Stimulated activated CD4-positive, alpha-beta T cell treated with anti-CD3 and anti-CD28 coated beads, Interleukin-2, amount 100 ng/mL, for 24 hours (primary cell): ENCODE measurements at places on chromosomes 7 and 10.

GRCh38 chr7:121323515-121324302 is 5.1 kb upstream of the WNT16 start:
- DNase-seq: no peak

DNA sequence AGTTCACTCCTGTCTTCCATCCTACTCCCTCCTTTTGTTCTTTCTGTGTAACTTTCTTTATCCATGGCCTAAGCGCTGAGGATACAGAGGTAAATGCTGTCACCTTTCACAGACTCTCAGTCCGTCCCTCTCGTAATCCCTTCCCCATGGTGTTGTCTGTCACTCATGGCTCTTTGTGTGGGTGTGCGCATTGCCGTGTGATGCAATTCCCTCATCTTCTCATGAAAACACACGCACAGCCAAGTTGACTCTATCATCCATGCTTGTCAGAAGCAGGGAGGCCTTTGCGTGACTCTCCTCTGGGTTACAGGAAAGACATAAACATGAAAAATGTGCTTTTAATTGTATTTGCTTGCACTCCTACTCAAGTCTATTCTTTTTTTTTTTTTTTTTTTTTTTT is 125.6 kb upstream of the C7orf33 start:
- DNase-seq: no peak

DNA sequence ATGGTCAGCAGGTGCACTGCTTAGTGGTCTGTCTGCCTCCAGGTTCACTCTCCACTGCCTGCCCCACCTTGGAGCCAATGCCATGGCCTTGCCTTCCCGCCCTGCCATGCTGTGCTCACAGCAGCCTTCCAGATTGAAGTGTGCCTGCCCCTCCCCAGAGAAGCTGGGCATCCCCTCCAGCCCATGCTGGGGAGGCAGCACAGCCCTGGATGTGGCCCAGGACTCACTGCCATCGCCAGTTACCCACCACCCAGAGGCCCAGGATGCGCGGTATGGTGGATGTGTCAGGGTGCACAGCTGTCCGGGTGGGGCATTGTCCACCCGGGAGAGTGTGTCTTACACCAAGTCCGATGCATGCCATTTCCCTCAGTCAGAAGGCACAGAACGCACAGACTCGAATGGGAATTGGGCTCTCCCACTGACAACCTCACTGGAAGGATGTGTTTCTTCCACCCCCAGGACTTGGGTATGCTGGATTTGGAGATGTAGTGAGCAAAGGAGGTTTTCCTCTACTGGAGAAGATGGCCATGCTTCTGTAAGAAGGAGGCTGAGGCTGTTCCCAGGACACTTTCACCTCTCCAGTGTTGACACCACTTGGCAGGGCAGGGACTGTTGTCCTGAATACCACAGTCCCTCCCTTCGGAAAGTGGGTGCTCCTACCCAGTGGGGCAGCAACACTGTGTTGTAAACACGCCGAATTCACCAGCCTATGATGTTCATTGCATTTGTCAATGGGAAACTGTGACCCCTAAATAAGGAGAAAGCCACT is 122.0 kb downstream of the ADARB2 start:
- no peak for DNase-seq

- no peak for DNase-seq
These were observed 22.3 kb downstream of the CHST15 start for GRCh38 chr10:124071141-124071540.

DNA sequence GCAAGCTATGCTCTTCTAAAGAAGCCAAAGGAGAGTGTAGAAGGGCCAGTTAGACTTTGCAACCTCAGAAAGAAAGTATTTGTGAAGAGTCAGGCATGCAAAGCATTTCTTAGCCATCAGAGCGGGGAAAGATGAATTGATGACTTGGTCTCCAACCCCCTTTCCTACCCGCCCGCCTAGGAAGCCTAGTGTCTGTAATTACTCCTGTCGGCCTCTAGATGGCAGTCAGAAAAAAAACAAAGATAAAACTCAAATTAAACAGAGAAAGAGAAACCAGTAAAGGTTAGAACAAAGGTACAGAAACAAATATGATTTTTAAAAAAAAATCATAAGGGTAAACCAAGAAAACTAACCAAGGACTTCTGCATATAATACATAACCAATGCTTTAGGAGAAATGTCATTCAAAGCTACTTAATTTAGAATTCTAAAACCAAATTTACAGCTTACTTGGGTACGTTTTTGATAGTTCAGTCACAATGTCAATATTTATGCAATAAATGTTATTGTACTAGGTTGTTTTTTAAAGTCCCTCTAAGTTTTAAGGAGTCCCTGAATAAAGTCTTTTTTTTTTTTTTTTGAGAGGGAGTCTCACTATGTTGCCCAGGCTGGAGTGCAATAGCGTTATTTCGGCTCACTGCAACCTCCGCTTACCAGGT is 97.6 kb downstream of the LYZL1 start:
- DNase-seq: no peak

GRCh38 chr10:13453896-13454295 is 74.9 kb downstream of the BEND7 start:
- no peak for DNase-seq

GRCh38 chr7:90568213-90568612 is 27.9 kb upstream of the CDK14 start:
- DNase-seq: no peak

- DNase-seq: no peak
These were observed 88.5 kb downstream of the IPMK start for GRCh38 chr10:58179238-58179637.

DNA sequence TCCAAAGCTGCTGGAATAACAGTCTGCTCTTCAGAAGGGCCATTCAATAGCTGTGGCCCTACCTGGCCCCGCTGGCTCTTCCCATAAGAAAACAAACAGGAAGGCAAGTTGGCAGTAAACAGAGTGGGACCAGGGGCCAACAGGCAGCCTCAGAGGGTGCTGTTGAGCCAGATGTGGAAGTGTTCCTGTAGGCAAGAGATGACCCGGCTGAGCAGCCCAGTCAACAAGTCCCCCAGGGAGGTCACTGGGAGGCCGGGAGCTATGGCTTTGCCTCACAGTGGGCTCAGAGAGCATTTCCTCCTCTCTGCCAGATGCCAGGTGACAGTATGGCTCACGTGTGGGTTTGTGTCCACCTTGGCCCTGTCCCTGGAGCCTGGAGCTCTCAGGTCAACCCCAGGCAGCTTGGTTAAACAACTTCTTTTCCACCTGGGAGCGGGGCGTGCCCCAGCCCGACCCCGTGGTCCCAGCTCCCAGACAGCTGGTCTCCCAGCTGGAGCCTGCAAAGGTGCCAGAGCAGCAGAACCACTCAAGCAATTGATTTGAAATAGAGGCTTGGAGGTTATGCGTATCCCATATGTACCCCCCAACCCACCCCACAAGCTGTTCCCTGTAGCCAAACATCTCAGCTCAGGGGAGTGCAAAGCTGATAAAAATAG is 33.8 kb upstream of the LOXL4 start:
- no peak for DNase-seq

- DNase-seq: no peak
These were observed 42.9 kb downstream of the MKLN1 start for GRCh38 chr7:131370523-131370968.

GRCh38 chr7:84701524-84702306 is 485.1 kb downstream of the SEMA3D start:
- DNase-seq: no peak

- peak; percentile 18 for DNase-seq
These were observed 4.1 kb downstream of the LBX1 start for GRCh38 chr10:101224910-101225823.

GRCh38 chr7:127993317-127993716 is 37.9 kb downstream of the LRRC4 start:
- DNase-seq: no peak

- DNase-seq: no peak
These were observed 8.8 kb downstream of the ZNHIT1 start for GRCh38 chr7:101226721-101227120.

GRCh38 chr10:46006219-46006618 is 24.2 kb downstream of the NCOA4 start:
- no peak for DNase-seq

- DNase-seq: peak; percentile 53
These were observed 58.6 kb upstream of the COL13A1 start for GRCh38 chr10:69742928-69743602.

GRCh38 chr7:133501771-133502170 is 248.9 kb downstream of the EXOC4 start:
- no peak for DNase-seq

DNA sequence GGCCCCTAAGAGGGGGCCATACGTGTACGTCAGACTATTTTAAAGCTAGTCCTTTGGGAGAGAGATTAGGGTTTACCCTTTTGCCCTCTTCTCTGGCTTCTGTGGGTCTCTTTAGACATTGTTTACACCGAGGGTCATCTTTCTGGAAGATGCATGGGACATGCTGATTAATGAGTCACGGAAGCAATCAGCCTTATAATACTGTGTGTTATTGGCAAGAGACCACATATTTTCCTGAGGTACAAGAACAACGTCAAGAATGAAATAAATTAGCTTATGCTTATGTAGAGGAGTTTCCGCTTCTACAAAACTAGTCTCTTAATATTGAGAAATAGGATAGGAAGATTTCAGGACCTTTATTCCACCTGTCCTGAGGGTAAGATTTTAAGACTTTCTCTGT is 327.7 kb downstream of the BBS9 start:
- DNase-seq: no peak

DNA sequence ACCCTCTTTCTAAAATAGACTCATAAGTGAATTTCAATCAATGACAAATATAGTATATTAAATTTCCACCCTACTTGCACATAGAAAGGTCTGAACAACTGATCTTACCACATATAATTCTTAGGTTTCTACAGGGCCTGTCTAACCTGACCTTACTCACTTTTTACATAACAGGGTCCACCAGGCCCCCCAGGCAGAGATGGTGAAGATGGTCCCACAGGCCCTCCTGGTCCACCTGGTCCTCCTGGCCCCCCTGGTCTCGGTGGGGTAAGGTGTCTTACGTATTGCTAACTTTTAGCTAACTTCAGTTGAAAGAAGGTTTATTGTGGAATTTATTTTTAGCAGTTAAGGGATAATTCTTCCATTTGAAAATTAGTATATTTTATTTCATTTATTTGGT is 5.3 kb downstream of the COL1A2 start:
- no peak for DNase-seq

DNA sequence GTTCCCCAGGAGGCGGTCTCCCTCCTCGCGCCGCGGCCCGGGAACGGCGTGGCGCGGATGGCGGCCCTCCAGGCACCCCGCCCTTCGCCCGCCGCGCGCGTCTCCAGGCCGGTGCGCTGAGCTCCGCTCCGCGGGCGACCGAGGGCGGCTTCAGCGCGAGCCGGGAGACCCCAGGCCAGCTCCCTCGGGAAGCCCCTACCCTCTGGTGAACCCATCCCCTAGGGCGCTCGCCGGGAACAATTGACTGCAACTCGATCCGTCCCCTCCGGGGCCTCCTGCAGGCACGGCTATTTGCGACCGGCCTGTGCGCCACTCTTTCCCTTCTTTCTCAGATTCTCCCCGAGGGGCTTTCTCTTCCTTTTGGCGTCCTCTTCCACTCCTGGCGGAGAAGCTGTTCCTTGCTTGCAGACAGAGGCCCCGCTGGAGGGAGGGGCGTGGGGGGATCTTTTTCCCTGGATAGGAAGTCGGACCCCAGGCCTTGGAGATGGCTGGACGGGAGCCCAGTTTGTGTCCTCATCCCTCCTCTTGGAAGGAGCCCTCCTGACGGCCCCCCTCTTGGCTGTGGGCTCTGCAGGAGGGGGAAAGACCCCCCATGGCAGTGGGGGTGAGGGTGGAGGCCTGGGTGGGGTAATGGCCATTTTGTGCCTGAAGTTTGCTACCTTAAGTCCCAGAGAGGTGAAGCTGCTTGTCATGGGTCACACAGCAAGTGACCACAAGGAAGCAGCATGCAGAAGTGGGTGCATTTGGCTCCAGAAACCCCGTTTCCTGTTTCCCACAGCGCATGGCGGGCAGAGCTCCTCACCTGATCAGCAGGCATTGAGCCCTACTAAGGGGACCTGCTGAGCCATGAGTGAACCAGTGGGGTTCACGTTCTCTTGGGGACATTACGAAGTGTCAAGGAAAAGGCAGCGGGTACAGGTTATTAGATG is 171.2 kb upstream of the TNRC18 start:
- peak; percentile 23 for DNase-seq

DNA sequence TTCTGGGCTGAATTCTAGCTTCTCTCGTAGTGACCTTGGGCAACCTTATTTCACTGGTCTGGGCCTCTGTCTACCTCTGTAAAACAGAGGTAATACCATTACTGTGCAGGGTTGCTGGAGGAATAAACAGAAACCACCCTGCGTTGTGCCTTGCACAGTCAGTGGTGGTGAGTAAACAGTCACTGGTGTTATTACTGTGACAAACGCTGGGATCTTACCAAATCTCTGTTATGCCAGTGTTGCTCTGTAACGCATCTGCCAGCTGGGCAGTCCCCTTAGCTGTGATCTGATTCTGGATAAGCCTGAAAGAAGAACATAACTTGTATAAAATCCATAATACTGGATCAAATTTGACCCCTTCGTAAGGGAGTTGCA is 49.4 kb downstream of the NOD1 start:
- DNase-seq: no peak

GRCh38 chr10:51308116-51308515 is 233.8 kb downstream of the PRKG1 start:
- DNase-seq: no peak

DNA sequence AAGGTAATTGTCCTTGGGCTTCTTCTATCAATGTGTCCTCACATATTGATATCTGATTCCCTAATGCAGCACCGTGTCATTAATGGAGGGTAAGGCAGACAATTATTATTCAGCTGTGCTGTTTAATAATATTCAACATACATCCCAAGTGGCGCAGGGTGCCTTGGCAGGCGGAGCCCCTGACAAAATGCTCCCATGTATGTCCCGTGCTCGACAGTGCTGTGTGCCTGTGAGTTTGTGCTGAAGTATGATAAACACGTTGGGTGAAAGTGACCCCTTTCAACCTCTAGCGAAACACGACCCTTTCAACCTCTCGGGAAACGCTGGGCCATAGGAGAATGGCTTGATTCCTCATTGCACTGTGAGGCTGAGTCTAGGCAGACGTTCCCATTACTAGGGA is 31.3 kb downstream of the PFKP start:
- no peak for DNase-seq

- DNase-seq: peak; percentile 78
These were observed 5.3 kb upstream of the PRKRIP1 start for GRCh38 chr7:102390697-102391484.

GRCh38 chr7:25863729-25864110 is 288.3 kb upstream of the NFE2L3 start:
- no peak for DNase-seq

DNA sequence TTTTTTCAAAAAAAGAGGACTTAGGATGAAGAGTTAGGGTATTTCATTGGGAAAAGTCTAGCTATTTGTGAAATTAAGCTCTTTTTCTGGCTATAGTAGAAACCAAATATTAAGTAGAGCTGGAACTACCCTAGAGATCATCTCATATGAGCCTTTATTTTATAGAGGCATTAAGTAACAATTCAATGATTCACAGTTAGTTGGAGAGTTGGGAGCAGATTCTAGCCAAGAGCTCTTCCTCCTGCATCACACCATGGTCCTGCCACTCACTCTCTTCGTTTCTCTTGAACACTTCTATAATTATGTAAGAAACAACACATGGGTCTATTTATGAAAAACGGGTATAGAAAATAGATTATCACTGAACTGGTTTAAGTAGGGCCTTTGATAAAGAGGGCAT is 76.1 kb upstream of the ANK3 start:
- no peak for DNase-seq
